ENCODE measurements at places on chromosomes 12 and 14.
A peak's percentile ranks its signal among the peaks of the same experiment; 100 is the strongest.

- DNase-seq = no peak
Observed at GRCh38 chr12:3562484-3562883, 71.5 kb downstream of the PRMT8 start.

GRCh38 chr12:48157889-48158370 is 615 bp upstream of the ASB8 start:
- no peak for DNase-seq

DNA sequence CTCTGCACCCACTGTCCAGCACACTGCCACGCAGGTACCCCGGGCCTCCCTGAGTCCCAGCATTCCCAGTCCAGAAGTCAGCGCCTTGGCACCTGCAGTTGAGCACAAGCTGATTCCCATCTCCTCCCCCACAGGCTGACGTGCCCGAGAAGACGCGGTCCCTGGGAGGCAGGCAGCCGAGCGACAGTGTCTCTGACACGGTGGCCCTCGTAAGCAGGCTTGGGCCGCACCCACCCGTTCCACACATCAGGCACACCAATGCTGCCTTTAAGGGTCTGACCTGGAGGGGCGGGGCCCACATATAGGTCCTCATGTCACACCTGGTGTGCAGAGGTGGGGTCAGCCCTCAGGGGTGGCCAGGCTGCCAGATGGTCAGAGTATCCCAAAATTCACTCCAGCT is 18.4 kb upstream of the TEX22 start:
- DNase-seq = no peak

DNA sequence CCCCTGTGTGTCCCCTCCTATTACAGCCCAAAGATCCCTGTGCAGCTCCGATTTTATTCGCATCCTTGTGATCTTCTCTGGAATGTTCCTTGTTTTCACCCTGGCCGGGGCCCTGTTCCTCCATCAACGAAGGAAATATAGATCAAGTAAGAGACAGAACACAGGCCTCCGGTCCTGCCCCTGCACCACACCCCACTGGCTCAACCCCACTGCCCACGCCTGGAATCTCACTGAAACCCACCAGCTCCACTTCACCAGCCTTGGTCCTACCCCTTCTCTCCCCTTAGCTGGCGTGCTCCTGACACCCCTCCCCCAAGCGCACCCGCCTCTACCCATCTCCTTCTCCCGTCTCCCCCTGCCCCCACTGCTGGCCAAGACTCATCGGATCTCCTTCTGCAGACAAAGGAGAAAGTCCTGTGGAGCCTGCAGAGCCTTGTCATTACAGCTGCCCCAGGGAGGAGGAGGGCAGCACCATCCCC is 934 bp upstream of the TAPBPL start:
- DNase-seq = no peak

DNA sequence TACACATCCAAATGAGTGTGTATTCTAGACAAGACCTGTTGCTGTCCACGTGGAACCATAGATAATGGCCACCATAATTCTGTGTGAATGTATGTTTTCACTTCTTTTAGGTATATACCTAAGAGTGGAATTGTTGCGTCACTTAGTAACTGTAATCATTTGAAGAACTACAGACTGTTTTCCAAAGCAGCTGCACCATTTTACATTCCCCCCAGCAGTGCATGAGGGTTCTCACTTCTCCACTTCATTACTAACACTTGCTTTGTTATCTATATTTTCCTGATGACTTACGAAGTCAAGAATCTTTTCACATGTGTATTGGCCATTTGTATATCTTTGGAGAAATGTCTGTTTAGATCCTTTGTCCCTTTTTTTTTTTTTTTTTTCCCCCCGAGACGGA is 106.4 kb downstream of the SCFD1 start:
- no peak for DNase-seq

GRCh38 chr12:95767703-95768102 is 22.9 kb downstream of the NTN4 start:
- DNase-seq = no peak

- no peak for DNase-seq
Observed at GRCh38 chr14:75375983-75376382, 51.8 kb upstream of the JDP2 start.

DNA sequence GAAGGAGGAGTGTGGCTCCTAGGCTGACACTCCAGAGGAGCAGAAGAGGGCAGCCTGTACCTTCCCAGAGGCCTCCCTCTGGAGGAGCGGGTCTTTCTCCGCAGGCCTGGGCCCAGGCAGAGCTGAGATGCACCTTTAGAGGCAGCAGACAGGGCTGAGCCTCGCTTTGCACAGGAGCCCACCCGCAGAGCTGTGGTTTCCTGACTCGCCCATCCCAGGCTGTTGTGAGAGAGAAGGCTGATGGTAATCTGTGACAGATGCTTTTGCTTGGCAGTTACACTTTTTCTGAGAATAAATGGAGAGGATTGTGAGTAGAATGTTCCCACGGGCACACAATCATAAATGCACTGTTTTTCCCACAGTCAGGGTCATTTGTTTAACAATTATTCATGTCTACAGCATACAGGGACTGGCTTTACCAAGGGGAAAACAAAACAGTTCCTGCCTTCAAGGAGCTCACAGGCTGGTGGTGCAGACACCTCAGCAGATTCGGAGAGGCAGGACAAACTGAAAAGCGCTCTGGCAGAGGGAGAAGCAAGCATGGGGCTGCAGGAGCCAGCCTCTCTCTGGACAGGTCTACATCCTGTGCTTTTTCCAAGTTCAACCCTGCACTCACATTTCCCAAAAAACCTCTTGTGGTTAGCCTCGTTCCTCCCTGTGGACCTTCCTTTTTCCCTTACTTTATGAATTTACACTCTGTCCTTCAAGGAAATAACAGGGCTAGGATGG is 13.9 kb downstream of the EVL start:
- DNase-seq = peak; percentile 66
